Endothelial cell of umbilical vein (primary cell): ENCODE measurements at places on chromosomes 5 and 9.

DNA sequence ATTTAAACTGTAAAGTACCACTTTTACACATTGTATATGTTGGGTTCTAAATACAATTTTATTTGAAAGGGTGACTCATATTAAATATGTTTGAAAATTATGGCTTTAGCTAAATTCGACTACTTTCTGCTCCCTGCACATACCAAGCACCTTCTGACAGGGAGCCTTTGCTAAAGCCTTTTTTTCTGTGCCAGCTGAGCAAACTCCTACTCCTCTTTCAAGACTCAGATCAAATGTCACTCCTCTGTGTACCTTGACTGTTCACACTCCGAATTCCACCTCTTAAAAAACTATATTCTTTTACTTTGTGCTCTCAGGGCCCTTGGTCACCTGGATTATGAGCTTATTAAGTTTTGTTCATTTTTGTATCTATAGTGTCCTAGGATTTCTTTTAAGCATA is 6.5 kb upstream of the OXCT1 start:
- no peak for DNase-seq

DNA sequence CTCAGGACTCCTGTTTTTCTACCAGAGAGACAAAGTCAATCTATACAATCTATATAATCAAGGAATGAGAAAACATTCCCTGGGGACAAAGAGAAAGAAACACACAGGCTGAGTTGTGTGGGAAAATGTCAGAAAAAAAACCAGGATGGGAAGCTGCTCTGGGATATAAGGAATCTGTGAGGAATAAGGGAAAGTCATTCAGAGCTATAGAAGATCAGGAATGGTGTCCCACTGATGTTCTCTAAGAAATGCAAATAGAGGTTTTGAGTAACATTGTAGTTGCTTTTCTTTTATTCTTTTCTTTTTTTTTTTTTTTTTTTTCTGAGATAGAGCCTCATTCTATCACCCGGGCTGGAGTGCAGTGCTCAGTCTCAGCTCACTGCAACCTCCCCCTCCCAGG is 605.9 kb upstream of the KLF4 start:
- DNase-seq, result no peak

DNA sequence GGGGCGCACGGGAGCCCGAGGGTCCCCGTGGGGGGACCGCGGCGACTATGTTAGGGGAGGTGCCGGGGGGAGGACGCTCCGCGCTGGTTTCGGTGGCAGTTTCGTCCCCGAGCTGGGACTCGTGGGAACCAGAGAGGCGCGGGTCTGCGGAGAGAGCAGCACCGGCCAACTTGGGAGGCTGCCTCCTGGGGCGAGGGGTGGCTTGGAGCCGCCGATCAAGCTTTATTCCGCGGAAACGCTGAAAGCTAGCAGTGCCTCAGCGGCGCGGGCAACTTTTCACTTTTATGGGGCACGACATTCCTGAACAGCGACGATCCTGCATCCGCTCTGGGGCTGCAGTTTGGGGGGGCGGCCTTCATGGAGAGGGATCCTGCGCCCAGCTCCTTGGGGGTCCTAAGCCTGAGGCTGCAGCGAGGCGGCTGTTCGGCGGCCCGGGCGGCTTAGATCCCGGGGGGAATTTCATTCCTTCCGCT is 369 bp downstream of the OCLN start:
- peak; percentile 30 for DNase-seq

- no peak for DNase-seq
Measured at GRCh38 chr5:170474489-170475274, 29.1 kb upstream of the KCNIP1 start.

GRCh38 chr5:11443831-11444230 is 460.4 kb downstream of the CTNND2 start:
- DNase-seq, result no peak

GRCh38 chr5:32679218-32679617 is 31.9 kb upstream of the NPR3 start:
- no peak for DNase-seq

DNA sequence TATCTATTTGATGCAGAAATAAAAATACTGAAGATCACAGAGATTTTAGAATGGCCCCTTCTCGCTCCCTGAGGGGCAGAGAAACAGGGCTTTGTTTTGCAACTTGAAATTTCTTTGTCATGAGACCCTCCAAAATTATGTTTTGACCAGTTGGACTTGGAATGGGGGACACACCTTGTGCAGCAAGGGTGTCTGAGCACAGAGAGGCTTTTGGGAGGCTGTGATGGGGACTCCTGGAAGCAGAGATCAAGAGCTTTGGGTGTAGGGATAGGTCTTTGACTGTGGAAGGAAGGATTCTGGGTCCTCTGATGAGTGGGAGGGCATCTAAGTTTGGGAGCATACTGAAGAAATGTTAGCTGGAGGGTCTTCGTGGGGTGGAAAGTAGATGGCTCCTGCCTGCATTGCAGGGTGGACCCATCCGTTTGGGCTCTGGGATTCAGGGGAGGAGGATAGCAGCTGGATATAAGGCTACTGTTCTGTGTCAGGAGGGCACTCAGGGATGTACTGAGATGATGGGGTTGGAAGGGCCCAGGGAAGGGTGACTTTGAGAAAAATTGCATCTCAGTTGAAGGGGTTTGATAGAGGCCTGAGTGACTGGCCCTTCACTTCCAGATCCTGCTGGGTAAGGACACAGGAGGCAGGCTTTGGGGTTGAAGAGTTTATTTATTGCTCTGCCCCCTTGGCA is 1.8 kb upstream of the MYORG start:
- DNase-seq, result no peak

GRCh38 chr9:21812946-21813568 is 10.6 kb downstream of the MTAP start:
- peak; percentile 81 for DNase-seq

DNA sequence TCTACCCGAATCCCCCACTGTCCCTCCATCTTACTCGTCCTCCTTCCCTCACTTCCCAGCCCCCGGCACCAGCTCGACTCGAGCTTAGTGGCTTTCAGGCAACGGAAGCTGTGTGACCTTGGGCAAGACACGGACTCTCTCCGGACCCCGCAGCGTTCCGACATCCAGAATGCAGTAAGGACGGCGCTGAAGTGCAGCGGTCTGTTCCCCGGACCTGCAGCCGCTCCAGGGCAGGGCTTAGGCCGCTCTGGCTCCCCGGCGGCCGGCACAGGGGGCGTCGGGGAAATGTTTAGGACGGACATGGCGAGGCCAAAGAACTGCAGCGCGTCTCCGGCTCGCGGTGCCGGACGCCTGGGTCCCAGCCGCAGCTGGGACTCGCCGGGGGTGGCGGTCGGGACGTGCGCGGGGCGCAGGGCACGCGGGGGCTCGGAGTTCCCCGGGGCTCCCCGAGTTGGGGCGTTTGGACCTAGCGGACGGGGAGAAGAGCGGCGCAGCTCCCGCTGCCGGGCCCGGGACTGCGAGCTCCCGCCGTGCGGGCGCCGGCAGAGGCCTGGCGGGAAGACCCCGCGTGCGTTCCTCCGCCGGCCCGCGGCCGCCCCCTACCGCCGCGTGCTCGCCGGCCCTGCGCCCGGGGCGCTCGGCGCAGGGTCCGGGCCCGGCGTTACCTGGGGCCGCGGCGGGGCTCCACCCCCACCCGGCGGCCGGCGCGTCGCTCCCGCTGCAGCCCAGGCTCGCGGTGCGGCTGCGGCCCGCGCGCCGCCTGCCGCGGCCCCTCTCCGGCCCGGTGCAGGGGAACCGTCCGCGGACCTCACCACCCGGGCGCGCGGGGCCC is 5.6 kb upstream of the RNF44 start:
- no peak for DNase-seq

- no peak for DNase-seq
Measured at GRCh38 chr9:134630861-134631260, 10.7 kb upstream of the COL5A1 start.

DNA sequence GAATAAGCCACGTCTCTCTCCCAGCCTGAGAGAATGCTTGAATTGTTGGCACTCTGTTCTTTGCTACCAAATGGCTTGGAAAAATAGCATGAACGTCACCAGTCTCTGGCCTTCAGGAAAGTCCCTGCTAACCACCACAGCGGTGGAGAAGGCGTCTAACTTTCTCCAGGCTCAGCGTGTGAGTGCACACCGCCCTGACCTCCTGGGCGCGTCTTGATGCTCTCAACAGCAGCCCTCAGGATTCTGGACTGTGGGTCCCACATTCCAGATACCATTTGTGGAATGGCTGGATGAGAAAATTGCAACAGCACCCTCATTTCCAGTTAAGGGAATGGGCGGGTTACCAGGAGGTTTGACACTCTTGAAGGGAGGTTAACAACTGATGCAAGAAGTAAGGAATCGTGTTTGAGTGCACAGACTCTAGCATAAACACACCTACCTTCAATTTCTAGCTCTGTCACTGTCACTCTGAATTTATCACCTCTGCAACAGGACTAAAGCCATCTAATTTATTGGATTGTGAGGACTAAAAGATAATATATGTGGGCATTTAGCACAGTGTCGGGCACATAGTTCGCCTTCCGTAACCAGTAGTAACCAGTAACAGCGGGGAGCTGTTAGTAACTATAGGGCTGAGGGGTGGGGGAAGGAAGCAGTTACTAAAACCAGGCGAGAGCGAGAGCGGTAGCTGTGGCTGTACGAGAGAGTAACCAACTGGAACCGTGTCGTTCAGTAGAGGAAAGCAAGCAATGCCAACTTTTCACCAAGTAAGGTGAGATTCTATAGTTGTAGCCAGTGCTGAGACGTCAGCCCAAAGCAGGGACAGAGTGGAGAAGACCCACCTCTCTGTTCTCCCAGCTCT is 807 bp upstream of the PLGRKT start:
- peak; percentile 35 for DNase-seq

DNA sequence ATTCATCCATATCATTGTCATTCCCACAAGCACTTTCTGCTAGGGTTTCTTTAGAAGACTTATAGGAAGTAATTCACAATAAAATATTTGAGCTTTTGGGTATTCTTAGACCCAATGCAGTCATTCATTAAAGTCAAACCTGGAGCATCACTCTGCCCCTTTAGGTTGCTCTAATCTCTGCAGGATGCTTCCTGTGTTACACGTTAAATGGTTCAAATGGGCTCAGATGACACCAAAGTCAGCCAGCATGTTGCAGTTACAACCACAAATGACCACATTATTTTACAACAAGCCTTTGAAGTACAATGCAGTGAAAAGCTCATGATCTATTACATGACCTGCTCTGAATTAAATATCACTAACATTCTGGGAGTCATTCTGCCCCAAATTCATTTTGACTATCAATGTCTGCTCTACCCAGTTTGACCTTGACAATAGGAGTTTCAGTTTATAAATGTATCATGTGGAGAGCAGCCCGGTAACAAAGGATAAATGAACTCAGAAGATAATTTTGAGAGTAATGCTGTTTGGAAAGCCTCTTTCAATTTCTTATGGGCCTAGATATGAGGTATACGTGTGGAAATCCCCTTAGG is 668.6 kb upstream of the DMAC1 start:
- DNase-seq, result no peak

DNA sequence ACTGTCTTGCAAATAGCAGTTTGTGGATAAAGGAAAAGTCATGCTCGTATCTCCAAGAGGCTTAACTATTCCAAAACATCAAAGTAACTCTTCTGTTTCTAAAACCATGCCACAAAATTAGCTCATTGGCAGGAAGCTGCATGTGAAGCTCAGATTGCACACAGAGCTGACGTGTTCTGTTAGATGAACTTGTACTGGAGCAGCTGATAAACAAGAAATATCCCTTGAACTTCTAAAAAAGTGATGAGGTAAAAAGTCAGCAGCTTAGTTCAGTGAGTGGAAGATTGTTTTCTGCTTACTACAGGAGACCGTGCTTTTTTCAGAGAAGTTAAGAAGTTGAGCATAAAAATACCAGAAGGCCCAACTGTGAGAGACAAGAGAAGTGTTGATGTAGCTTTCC is 113.2 kb downstream of the SLC12A2 start:
- no peak for DNase-seq

- no peak for DNase-seq
Measured at GRCh38 chr5:88778736-88779135, 104.2 kb downstream of the MEF2C start.

DNA sequence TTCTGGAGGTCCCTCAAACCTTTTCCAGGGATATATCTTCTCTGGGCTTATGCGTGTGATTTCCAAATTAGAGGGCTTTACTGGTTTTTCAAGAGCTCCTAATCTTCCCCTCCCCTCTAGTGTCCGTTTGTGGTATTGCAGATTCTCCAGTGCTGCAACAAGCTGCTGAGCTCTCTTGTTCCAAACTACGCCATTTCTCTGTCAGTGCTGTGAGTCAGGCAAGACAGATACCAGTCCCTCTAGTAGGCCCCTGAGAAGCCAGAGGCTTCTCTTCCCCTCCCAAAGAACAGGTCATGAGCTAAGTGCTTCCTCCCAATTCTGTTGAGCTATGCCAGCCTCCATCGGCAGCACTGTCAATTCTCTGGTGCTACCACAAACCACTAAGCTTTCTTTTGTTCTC is 149.5 kb downstream of the FANCC start:
- peak; percentile 82 for DNase-seq

DNA sequence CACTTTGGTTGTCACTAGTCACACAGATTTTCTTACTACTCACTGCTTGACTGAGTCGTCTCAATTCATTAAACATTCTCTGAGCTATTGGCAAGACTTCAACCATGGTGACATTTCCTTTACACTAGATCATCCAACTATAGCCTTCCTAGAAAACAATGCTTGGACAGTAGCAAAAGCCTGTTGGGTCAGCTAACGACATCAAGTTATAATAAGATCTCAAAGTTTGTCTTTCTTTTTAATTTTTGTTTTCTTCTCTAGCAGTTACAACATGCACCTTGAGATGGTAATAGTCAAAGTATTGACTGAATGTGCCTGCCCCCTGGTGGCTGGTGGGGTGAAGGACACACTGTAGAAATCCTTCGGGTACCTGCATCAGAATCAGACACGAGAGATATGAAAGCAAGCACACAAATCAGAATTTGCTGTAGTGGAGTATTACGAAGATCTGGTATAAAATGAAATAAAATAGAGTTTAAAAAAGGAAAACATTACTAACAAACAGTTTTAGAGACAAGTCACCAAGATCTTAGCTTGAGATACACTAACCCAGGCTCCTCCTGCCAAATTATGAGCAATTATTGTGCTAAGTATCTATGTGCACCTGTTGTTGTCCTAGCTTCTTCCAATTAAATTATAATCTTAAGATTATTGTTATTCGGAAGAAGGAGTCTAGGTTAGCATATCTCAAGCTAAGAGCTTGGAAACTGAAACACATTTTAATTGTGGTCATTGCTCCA is 81.2 kb downstream of the ARL15 start:
- DNase-seq, result peak; percentile 62

GRCh38 chr5:97143704-97144103 is 1.3 kb upstream of the LIX1 start:
- DNase-seq, result no peak

GRCh38 chr9:133705576-133705975 is 32.6 kb downstream of the SARDH start:
- no peak for DNase-seq
